Stimulated activated CD4-positive, alpha-beta T cell treated with anti-CD3 and anti-CD28 coated beads, TNF-alpha, amount 100 ng/mL, for 24 hours (primary cell): ENCODE measurements at places on chromosomes 4 and X.
A peak's percentile ranks its signal among the peaks of the same experiment; 100 is the strongest.

DNA sequence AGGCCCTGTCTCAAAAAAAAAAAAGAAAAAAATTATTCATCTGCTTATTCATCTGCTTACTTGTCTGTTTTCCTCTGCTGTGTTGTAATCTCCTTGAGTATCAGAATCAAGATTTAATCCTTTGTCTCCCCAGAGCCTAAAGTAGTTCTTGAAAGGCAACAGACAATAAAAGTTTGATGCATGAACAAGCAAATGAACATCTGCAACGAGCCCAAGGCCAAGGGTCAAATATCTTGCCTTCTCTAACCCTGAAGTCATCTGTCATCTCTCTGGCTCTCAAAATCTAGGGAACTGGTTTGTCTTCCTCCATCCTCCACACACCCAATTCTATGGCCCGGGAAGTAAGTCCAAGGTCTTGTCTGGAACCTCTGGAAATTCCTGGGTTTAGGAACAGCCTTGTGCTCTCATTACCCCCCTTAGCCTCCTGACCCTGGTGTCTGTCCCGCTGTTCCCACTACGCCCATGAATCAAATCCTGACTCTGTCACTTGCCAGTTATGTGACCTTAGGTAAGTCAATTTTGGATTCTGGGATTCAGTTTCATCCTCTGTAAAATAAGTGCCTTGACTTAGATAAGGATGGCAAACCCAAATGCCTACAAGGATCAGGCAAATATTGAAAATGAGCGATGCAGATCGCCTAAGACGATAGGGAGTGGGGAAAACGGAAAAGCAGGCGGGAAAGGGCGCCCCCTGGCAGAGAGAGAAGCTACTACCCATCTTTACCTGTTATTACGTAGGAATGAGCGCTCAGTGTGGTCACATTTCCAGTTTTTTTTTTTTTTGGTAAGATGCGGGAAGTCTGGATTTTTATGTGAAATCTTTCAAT lies 102.7 kb upstream of the DHX15 start:
- DNase-seq = peak; percentile 1

DNA sequence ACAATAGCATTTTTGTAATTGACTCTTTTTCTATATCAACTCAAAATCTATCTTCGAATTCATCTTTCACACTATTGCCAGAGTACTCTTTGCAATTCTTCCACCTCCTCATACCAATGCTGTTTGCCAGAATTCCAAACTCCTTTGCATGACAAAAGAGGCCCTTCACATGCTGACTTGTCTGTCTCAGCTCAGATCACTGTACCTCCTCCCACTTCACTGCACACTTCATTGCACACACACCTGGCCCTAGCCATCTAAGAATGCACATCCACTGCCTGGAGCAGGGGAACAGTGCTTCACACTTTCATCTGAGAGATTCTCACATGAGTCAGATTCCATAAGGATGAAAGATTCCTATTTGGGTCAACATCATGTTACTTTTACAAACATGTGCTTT lies 56.5 kb downstream of the PRDM5 start:
- DNase-seq = no peak

- DNase-seq = no peak
These were observed 988.4 kb upstream of the TENM3 start for GRCh38 chr4:181254771-181255170.

GRCh38 chr4:124183926-124184325 lies 528.6 kb downstream of the ANKRD50 start:
- DNase-seq = no peak

DNA sequence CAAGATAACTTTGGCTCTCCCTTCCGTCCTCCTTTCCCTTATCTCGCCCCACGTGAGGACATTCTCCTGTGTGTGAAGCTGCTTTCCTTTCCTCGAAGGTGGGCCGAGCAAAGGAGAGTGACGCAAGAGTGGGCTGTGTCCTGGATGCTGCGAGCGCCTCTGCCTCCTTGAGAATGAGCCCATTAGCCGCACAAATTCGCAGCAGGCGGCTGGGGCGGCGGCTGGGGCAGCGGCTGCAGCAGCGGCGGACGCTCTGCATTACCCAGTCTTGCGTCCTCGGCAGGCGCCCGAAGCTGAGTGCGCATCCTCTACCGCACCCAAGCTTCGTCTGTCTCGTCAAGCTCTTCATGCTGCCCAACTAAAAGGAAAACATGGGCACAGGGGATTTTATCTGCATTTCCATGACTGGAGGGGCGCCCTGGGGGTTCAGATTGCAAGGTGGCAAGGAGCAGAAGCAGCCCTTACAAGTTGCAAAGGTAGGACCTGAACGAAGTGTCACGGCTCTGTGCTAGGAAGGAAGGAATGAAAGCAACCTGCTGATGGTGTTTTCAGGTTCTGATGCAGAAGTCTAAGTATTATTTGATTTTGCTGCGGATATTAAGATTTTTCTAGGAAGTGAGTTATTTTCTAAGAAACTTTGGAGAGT lies at the start of gene SYNPO2:
Gene SYNPO2 (plus strand): TSS at position 189 of the 646 bp plus-strand sequence. CDS start 183 bp downstream, at position 372.
- DNase-seq = no peak

DNA sequence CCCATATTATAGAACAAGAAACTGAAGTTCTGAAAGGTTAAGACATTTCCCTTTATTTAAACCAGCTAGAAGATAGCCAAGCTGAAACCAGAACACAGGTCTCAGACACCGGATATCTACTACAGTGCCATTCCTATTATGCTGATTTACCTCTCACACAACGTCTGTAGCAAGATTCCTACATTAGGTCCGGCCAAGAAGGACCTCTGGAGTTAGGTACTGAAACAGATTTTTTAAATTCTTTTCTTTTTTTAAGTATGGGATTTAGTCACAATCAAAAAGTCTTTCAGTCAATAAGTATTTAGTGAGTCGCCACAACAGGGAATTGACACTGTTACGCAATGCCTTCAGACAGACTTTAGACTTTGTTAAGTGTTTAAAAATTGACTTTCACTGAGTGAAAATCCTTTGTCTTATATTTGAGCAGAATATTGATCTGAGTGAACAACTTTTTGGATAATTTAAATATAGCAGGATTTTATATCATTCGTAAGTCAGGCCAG lies 26.5 kb upstream of the SPANXN4 start:
- DNase-seq = no peak

DNA sequence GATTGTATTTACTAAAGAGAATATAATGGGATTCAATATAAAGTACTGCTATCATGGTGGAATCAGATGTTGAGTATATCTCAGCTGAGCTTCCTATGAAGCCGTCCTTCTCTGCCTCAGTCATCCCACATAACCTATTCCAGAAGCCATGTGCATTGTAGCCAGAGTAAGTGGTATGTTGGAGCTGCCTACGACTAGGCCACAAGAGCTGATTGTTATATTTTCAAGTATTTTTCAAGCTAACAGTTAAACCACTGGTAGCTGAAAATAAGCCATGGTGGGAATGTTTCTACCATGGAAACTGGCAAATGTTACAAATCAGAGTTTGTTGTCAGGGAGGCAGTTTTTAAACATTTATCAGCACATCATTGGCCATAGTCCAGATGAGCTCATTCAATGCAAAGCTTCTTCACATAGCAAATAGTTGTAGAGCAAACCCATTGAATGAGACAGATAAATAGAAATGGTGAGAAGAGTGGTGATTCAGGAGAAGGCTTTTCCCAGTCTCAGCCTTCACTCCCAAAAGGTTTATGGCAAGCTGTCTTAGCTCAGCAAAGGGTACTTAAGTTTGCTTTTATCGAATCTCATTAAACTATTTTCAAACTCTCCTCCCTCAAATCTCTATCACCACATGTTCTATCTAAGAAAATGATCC lies 436.4 kb downstream of the PCDH19 start:
- DNase-seq = no peak

- DNase-seq = no peak
These were observed 427 bp downstream of the NKX1-1 start for GRCh38 chr4:1405636-1406393.

- no peak for DNase-seq
These were observed 21.1 kb upstream of the PIGA start for GRCh38 chrX:15356444-15356843.
